ENCODE measurements at places on chromosomes 13 and 19.

GRCh38 chr13:59112221-59112718 lies 1051.5 kb downstream of the DIAPH3 start:
- DNase-seq, result no peak

DNA sequence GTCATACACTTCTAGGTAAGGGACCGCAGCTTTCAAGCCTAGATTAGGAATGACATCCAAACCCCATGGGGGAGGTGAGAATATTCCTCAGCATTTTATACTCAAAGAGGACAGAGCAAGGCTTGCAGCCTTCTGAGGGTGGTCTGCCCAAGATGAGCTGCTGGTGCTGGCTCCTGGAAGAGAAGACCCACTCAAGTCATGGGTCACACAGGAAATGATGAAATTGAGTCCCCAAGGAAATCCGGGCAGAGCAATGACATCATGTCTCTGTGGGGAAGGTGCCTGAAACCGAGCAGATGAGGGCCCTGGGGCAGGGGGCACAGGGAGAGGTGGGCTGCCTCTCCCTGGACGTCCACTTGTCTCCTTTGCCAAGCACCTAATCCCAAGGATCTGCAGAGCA lies 468.7 kb downstream of the TSHZ3 start:
- no peak for DNase-seq

- DNase-seq, result no peak
Observed at GRCh38 chr13:32042551-32042950, 11.0 kb downstream of the FRY start.

DNA sequence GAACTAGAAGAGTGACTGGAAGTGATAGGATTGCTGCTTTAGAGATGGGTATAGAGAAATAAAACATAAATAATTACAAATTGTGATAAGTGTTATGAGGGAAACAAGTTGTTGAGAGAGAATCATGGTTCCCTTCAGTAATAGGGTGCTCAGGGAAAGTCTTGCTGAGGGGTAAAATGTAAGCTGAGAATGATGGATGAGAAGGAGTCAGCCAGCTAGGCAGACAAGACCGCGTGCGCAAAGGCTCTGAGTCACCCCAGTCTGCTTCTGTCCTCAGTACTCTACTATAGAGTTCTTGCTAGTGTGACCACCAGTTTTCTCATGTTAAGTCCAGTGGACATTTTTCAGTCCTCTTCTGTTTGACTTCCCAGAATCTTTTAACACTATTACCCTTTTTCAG lies 39.5 kb downstream of the PCCA start:
- no peak for DNase-seq

DNA sequence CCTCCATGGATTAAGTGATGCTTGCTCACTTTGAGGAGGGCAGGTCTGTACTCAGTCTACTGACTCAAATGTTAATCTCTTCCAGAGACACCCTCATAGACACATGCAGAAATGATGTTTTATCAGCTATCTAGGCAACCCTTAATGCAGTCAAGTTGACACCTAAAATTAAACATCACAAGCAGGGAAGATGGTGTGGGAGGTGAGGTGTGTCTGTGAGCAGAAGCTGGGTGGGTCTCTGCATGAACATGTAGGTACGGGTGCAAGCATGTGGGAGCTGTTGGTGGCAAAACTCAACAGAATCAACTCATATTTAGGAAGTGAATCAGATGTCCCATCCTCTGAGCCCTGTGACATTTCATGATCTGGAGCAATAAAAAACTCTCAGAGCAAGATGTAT lies 249.2 kb upstream of the SGCG start:
- no peak for DNase-seq

DNA sequence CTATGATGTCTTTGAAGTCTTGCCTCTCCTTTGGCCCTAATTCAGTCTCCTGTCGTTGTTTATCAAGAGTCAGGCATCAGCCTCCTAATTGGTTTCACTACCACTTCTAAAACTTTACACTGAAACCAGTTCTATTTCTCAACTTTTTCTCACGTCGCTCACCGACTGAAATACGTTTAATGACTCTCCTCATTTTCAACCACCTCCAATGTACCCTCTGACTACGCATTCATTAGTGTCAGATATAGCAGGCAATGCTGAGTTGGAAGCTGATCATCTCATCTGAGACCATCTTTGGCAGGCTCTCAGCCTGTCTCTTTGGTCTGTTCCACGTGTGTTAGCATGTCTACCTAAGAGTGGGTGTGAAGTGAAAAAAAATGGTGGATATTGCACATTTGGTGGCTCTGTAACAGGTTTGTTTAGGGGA lies 128.1 kb downstream of the KL start:
- no peak for DNase-seq

DNA sequence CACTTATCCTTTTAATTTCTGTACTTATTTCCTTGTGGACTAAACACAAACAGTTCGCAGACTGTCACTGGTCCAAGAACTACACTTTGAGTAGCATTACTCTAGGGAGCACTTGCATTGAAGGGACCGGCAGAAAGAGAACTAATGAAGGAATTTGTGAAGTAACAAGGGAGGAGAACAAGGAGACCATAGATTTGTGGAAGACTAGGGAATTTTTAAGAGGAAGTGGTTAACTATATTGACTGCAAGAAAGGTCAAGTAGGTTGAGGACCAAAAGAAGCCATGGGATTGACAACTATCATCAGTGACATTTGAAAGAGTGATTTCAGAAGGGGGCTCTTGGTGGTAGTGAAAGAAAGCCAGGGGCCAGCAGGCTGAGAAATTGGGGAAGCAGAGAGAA lies 4.0 kb upstream of the RB1 start:
- no peak for DNase-seq

DNA sequence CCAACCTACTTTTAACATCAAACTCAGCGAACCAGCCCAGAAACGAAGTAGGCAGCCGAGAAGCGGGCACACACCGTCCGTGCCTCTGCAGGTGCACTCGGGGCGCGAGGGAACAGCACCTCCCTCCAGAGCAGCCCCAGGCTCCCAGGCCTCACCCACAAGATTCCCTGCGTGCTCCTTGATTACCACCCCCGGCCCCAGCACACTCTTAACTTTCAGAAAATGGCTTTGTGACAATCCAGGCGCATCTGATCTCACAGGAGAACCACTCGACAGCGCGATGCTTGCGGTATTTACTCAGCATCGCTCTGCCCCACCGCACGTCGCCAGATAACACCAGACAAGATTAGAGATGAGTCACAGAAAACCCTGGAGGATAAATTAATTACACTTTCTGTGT lies 134.9 kb upstream of the SPACA7 start:
- DNase-seq, result no peak

DNA sequence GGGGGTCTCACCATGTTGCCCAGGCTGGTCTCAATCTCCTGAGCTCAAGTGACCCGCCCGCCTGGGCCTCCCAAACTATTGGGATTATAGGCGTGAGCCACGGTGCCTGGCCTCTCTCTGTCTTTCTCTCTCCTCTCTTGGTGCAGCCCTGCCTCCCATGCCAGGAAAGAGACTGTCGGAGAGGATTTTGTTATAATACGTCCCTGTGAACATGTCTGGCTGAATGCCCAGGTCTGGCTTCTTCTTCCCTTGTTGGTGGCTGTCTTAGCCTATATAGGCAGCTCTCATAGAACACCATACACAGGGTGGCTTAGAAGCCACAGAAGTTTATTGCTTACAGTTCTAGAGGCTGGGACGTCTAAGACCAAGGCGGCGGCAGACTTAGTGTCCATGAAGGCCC lies 46.4 kb downstream of the PEX11G start:
- no peak for DNase-seq

DNA sequence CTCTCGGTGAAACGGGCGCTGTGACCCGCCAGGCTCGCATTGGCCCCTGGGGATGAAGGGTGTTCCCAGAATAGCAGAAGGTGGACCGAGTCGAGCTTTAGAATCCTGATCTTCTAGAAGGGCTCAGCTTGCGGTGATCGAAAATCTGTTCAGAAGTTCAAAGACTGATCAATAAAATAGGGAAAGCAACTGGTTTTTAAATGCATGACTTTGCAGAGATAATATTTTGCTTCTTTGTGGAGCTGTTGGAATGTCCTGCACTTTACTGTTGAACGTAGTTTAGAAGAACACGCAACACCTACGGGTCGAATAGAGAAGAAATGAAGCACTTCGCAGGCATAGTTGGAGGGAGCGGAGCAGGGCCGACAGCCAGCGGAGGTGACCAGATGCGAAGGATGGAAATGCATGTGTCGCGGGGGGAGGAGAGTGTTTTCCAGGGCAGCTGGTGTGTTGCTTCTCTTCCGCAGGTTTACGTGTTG lies 766 bp downstream of the CEBPG start:
- no peak for DNase-seq

- no peak for DNase-seq
Observed at GRCh38 chr13:54733639-54734038, 1705.0 kb downstream of the OLFM4 start.

DNA sequence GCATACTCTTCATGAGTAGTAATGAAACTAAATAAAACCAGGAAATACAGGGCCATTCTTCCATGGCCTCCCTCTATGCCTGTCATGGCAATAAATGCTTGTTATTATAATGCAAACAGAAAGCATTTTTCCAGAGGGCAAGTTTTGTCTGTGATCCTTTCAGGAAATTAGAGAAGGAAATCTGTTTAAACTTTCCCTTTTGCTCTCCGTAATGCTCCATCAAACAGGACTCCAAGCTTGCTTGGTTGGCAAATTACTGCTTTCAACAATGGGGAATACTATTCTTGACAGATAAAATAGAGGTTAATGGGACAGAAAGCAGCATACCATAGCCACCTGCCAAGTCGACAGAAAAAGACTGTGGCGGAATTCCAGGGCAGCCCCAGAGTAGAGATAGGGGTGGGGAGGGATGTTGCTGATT lies 252.5 kb downstream of the LHFPL6 start:
- DNase-seq, result no peak

DNA sequence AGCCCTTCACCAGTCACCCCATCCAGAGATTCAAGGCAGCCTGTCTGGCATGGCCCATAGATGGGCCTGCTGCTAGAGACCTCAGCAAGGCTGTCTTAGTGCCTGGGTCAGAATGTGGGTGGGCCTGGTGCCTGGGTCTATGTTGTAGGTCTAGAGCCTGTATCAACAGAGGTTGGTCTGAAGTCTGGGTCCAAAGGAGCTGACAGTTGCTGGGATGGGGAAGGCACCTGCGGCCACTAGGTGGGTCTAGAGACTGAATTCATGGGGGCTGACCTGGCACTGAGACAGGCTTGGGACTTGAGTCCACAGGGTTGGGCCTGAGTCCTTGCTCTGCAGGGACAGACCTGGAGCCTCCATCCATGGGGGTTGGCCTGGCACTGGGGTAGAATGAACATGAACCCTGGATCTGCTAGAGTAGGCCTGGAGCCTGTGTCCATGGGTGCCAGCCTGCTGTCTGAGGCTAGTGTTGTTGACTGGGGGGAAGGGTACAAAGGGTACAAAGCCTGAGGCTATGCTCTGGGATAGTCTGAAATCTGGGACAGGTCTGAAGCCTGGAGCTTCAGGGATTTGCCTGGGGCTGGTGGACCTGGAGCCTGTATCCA lies 516.8 kb downstream of the OLFM4 start:
- DNase-seq, result no peak

GRCh38 chr19:15453906-15454860 lies 4.4 kb upstream of the WIZ start:
- DNase-seq, result no peak

DNA sequence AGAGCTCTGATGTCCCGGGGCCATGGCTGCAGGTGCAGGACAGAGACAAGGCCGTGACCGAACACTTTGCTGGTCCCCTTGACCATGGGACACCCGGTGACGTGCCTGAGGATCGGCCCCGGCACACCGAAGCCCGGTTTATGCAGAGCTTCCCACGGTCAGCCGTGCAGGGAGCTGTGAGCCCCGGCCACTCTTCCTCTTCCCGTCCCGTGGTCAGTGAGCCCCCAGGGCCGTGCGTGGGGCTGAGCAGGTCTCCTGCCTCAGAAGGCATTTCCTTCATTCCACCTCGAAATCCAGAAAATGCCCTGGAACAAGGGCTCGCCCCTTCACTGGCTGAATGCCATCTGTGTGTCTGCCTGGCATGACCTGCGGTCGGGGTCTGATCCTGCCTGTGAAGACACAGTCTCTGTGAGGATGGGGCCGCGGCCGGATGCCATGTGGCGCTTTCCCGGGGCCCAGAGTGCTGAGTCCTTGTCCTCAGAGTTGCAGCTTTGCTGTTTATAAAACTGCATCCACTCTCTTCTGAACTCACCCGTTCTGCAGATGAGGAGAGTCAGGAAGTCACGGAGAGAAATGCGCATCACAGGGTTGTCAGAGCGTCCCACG lies 16.9 kb downstream of the MCF2L start:
- DNase-seq, result no peak

DNA sequence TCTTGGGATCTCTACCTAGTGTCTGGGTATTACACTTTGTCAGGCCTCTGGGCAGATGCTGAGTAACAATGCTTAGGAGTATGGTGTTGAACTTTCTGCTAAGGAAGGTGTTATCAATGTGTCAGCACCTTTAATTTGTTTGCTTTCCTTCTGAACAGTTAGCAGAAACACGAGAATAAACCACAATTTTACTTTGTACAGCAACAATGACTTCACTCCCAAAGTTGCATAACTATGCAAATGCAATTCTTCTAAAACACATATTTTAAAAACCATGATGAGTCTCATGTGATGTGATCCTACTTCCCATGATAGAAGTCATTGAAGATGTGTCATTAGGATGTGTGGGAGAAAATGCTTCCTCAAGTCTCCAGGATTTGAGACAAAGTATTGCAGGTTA lies 155.0 kb downstream of the POSTN start:
- DNase-seq, result no peak

DNA sequence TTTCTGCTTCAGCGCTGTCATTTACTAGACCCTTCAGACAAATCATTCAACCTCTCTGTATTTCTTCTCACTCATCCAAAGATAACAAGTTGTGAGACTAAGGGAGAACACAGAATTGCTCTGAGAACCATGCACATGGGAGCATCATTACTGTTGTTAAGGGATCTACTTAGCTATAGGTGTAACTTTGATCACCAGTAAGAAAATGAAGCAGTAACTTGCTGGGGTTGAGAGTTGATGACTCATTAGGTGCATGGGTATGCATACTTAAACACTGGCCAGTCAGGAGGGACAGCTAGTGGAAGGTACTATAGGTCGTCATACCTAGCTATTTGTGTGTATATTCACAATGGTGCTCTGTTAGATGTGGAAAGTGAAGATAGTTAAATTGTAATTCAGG lies 61.5 kb downstream of the B3GLCT start:
- DNase-seq, result no peak

- DNase-seq, result no peak
Observed at GRCh38 chr19:17420475-17420924, 653 bp downstream of the MVB12A start.

DNA sequence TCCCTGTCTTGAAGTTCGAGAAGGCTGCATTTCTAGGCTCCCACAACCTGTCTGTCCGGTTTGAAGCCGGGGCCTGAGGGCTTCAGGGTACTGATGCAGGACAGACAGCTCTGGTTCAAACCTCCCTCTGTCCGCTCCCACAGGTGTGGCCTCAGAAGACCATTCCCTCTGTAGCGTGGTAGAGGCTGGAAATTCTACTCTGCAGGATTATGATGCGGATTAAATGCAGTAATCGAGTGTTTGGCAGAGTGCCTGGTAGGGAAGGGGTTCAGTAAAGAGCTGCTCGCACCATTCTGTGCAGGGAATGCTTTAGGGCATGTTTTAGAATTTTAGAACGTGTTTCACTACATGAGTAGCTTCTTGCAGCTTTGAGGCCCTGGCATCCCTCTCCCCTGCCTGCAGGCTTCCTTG lies 30.5 kb downstream of the PPP1R37 start:
- DNase-seq, result no peak
